ENCODE measurements at places on chromosomes 6 and 20.

DNA sequence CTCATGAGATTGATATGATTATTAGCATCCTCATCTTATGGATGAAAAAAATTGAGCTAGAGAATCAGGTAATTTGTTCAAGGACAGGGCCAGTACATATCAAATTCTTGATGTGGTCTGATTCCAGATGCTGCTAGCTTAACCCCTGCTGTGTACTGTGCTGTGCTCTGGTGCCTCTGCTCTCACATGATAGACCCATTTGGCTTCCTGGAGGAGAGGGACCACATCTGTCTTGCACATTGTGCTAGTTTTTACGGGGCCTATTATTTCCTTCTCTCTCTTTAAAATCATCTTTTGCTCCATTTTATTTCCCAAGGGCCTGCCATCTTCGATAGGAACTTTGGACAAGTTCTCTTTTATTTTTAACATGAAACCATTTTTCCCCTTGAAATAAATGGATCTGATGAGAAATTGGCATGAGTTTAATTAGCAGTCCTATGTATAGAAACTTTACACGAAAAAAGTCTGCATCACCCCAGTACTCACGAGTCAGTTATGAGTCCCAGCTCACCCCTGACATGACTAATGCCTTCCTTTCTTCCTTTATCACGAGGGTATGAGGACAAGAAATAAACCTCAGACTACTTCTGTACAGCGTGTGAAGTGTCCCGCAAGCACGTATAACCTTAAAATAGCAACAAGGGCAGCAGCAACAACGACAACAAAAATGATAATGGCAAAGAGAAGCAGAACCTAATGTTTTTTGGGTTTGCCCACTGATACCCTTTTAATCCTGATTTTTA, 26.5 kb downstream of the CD109 start:
- DNase-seq = no peak

GRCh38 chr6:31791324-31792089, 4.0 kb downstream of the VARS1 start:
- DNase-seq = no peak

DNA sequence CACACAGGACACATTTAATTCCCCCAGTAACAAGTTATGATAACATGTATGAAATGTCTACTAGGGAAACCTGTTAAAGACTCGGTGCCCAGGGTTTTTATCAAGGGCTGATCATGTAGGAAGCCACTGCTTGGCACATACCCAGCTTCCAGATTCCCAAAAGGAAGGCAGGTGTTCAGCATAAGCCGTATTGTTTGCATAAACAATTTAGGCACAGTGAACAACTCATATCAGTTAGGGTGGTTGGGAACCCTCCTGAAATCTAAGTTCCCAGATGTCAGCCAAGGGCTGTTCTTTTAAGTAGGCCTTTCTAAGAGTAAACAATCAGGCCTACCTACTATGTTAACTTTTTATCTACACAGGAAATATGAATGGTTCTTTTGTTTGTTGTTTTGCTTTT, 74.1 kb downstream of the ASXL1 start:
- no peak for DNase-seq

GRCh38 chr6:18347866-18348265, 39.3 kb upstream of the RNF144B start:
- no peak for DNase-seq

DNA sequence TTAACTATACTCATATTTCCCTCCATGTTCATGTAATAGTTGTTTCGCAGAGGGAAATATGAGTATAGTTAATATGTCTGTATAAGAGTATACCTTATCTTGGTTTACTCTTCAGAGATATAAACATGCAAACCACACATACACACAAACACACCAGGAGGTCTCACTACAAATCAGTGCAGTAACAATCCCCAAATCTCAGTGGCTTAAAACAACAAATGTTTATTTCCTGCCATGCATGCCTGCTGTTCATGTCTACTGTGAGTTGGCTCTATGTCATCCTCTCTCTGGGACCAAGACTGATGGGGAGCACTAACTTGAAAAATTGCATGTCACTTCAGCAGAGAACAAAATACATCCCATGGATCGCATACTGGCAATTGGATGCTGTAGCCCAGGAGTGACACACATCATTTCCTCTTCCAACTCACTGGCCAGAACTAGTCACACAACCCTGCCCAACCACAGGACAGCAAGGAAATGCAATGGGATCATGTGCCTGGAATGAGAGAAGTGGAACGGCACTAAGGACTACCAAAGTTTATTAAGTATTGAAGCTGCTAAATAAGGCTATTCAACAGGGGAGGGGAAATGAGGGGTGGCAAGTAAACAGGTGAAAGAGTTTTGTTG, 89.0 kb upstream of the DTNBP1 start:
- no peak for DNase-seq

GRCh38 chr6:17984399-17984798, 3.0 kb downstream of the KIF13A start:
- no peak for DNase-seq
